ENCODE measurements at places on chromosomes 6 and 20. TPM values are rescaled to one million over a fixed set of nuclear protein-coding genes. Genes with fewer than 3 reads are reported as not detected.
A peak's percentile ranks its signal among the peaks of the same experiment; 100 is the strongest.

GRCh38 chr6:72787391-72788031, 165.6 kb downstream of the KCNQ5 start:
- DNase-seq: no peak
- no peaks in the 10 kb centered on the region for H3K4me1 ChIP-seq
- H3K4me3 ChIP-seq: no peak overlapping the region
- no peaks in the 10 kb centered on the region for H3K36me3 ChIP-seq

DNA sequence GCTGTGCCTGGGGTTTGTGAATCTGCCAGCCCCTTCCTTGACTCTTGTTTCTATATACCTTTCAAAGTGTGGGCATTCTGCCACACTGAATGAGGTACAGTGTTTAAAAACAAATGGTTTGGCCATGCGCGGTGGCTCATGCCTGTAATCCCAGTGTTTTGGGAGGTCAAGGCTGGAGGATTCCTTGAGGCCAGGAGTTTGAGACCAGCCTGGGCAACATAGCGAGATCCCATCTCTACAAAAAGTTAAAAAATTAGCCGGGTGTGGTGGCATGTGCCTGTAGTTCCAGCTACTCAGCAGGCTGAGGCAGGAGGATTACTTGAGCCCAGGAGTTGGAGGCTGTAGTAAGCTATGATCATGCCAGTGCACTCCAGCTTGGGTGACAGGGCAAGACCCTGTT, 5.8 kb downstream of the FAM83D start:
- no peaks in the 10 kb centered on the region for H3K36me3 ChIP-seq
- no peak for DNase-seq
- no peaks in the 10 kb centered on the region for H3K4me1 ChIP-seq
- H3K27me3 ChIP-seq: no peaks in the 10 kb centered on the region
- H3K4me3 ChIP-seq: no peak overlapping the region
- H3K27ac ChIP-seq: peak overlapping the region; percentile 86

GRCh38 chr20:20966171-20966570, 140.0 kb downstream of the LINC00237 start:
- H3K36me3 ChIP-seq: no peaks in the 10 kb centered on the region
- DNase-seq: no peak
- H3K4me3 ChIP-seq: no peak overlapping the region
- peaks cover 10% of the 10 kb centered on the region for H3K27me3 ChIP-seq
- H3K27ac ChIP-seq: no peak overlapping the region
- no peaks in the 10 kb centered on the region for H3K4me1 ChIP-seq

DNA sequence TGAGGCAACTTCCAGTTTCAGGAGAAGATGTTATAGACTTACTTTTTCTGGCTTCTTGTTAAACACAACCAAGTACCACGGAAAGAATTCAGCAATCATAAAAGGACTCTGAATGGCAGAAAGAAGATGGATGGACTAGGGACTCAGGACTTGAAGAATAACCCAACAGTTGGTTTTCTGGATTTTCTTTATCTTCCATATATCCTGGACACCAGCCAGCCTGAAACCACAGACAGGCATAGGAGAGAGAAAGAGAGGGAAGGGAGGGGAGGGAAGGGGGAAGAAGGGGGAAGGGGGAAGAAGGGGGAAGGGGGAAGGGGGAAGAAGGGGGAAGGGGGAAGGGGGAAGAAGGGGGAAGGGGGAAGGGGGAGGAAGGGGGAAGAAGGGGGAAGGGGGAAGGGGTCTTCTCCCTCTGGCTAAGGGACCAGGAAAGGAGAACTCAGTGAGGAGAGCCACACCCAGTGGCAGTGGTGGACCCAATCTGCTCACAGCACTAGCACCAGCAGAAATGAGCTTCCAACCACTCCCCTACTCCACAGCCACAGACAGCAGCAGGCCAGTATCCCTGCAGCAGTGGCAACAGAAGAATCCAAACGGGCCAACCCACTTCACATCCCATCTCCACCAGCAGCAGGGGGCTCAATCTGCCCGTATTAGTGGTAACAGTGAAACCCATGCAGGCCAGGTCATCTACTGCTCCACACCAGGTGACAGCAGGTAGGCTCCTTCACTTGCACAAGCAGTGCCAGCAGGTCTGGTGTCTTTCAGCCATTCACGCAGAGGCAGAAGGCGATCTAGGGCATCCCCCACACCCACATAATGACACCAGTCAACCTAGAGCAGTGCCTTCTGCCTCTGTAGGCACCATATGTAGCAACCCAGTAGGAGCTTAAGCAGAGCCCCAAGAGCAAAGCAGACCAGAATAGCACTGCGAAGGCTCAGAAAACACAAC, 78.6 kb downstream of the TRMT6 start:
- H3K4me1 ChIP-seq: no peaks in the 10 kb centered on the region
- no peaks in the 10 kb centered on the region for H3K27me3 ChIP-seq
- no peak overlapping the region for H3K4me3 ChIP-seq

ZC3H12D gene
- 11.2 TPM for total RNA-seq

NMBR gene
- not detected for total RNA-seq
